ENCODE measurements at places on chromosomes 7 and 10.

- no peak for DNase-seq
Measured at GRCh38 chr7:150799741-150800580, at the start of gene TMEM176B. Gene TMEM176B, minus strand, starts transcription at chr7:150800364. Its CDS starts 3,795 bp downstream, at chr7:150796569.

DNA sequence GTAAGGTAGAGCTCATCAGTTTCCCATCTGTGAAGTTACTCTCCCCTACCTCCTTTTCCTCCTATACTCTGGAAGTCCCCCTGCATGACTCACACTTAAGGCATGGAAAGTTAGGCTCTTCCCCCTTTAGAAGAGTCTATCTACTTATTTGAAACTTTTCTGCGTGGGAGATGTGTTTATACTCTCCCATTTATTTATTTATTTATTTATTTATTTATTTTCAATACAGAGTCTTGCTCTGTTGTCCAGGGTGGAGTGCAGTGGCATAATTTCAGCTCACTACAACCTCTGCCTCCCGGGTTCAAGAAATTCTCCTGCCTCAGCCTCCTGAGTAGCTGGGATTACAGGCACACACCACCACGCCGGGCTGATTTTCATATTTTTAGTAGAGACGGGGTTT lies 107.5 kb upstream of the JCAD start:
- DNase-seq: no peak

DNA sequence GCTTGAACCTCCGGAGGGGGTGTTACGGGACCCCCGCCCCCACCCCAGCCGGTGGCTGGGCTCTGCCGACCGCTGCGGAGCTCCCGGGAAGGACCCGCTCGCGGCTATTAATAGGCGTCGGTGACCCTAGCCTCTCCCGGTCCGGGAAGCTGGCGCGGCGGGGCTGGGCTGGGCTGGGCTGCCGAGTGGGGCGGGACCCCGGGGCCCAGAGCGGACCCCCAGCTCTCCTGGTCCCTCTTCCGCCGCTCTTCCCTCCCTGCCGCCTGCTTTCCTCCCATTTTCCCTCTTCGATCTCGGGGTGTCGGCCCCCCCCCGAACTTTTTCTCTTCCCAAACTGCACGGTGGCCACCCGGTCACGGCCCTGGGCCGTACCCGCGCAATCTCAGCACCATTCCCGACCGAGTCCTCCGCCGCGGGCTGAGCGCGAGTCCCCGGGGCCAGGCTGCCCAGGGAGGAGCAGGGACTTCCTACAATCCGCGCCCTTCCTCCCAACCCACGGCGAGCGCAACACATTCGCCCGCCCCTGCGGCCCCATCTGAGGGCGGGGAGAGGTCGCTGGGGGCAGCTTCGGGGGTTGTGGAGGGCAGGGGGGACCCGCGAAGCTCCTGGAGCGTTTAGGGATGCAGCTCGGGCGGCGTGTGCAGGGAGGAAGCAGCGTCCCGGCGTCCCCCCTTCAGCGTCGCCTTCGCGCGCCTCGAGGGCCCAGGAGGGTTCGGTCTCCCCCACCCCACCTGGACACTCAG lies 3.1 kb upstream of the ELFN1 start:
- no peak for DNase-seq

- DNase-seq: no peak
Measured at GRCh38 chr10:47351899-47352815, 4.0 kb downstream of the RBP3 start.

DNA sequence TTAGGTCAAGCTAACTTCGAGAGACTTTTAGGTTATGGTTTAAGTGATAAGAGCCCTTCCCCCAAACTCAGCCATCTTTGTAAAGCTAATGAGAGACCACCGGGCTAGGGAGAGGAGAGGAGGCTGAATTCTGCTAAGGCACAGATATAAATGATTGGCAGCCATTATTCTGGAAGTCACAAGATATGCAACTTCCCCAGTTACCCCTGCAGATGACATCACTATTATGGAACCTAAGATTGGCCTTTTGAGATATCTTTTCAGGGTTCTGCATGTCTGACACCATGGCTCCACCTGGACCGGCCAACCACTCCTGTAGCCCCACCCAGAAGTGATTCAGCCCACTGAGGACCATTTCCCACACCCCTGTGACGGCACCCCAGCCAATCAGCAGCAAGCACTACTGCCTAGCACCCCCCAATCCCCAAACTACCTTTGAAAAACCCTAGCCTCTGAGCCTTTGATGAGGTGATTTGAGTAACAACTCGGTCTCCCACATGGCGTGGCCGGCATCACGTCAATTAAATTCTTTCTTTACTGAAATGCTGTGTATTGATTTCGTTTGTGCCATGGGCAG lies 14.4 kb downstream of the VIPR2 start:
- DNase-seq: no peak

- DNase-seq: no peak
Measured at GRCh38 chr7:45026984-45027773, 27.2 kb downstream of the CCM2 start.

- no peak for DNase-seq
Measured at GRCh38 chr10:77975086-77975666, 48.6 kb upstream of the DLG5 start.

- no peak for DNase-seq
Measured at GRCh38 chr7:156147104-156147503, 334.8 kb upstream of the SHH start.

GRCh38 chr10:130887170-130887569 lies 424.4 kb downstream of the TCERG1L start:
- no peak for DNase-seq

DNA sequence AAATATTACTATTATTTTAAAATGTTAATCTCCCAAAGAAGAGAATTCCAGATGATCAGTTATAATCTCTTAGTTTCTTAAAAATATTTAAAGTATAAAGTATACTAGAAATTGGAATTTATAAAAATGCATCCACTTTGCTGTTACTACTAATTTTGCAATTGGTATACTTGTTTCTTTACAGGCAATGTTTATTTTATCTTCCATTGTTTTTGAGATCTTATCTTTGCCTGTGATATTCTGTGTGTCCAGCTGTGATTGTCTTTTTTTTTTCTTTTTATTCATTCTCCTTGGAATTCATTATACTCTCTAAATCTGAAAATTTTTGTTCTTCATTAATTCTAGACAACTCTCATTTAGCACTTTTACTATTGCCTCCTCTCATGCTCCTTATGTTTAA lies 652.6 kb downstream of the TNS3 start:
- no peak for DNase-seq

GRCh38 chr7:117656806-117657205 lies 177.0 kb downstream of the CFTR start:
- no peak for DNase-seq

DNA sequence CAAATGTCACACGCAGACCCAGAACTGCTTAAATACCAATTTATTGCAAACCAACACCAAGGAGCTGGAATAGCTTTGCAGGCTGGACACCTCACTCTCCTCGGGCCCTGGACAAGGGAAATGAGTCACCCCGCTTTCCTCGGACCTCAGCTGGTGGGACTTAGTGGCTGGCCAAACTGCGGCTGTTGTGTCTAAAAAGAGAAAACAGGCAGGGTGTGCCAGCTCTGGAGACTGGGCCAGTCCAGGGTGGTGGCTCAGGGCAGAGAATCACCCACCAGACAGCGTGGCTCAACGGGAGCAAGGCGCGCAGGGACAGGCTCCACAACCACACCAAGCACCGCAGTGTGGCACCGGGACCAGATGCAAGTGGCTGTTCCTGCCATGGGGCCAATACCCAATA lies 58.2 kb upstream of the CAMK2B start:
- no peak for DNase-seq

GRCh38 chr7:27961255-27961654 lies 219.3 kb downstream of the JAZF1 start:
- no peak for DNase-seq

DNA sequence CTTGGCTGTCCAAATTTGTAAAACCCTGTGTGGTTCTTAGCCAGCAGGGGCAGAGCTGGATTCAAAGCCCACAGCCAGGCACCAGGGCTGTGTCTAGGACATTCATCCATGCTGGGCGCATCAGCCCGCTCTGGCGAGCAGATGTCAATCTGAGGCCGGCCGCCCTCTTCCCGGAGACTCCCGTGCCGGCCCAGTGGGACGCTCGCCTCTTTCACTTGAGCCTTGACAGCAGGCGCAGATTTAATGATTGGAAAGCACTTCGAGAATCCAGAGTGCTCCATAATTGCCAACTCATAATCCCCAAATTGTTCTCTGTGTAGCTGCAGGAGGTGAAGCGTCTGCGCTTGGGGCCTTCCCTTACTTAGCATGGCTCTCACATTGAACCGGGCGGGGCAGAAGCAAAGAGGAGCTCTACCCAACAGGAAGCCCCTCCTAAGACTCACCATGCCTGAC lies 36.7 kb downstream of the SLIT1 start:
- DNase-seq: no peak

DNA sequence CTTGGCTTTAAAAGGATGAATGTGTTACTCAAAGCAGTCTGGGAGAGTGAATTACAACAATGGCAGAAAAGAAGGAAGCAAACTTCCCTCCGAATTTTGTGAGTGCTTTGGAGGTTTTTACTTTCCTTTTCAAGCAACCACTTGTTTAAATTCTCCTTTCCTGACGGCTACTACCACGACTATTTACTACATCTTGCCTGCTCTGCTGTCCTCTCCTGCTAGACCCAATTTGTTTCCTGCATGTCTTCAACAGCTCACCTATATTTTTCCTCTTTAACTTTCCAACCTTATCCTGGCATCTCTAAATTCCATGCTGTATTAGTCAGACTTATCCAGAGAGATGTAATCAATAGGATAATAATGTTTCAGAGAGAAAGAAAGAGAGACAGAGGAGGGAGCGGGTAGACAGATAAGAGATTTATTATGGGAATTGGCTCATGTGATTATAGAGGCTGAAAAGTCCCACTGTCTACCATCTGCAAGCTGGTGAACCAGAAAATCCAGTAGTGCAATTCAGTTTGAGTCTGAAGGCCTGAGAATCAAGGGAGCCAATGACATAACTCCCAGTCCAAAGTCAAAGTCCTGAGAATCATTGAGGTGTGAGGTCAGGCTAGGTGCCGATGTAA lies 42.8 kb upstream of the SLC13A1 start:
- no peak for DNase-seq

- no peak for DNase-seq
Measured at GRCh38 chr10:25175527-25176420, 973 bp downstream of the GPR158 start.

DNA sequence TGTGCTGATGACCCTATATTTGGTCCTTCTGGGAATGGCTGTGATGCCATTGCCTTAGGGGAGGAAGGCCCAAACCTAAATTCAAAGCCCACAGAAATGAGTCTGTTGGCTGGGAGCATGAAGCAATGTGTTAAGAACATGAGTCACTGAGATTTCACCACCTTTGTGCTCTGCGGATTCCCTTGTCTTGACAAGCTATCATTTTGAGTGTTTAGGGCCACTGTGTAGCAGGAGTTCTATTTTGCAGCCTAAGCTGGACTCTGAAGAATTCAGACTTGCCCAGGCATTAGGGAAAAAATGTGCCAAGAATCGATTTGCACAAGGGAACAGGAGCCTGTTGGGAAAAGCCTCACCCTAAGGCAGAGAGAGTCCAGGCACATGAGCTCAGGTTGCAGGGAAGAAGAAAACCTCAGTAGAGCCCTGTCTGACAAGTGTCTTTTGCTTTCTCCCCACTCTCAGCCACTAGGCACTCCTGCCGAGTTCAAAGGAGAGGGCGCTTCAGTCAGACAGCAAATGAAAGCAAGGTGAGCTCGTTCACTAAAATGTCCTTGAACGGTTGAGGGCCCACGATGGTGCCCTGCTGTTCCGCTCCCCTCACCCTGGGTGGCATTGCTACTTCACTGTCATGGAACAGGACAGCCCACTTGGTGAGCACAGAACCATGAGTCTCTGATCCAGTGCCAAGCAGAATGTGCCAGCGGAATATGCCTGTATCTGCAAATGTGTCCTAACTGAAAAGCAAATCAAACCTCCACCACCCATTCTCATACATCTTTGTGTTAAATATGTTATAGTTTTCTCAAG lies 93.6 kb downstream of the PRLHR start:
- DNase-seq: no peak

DNA sequence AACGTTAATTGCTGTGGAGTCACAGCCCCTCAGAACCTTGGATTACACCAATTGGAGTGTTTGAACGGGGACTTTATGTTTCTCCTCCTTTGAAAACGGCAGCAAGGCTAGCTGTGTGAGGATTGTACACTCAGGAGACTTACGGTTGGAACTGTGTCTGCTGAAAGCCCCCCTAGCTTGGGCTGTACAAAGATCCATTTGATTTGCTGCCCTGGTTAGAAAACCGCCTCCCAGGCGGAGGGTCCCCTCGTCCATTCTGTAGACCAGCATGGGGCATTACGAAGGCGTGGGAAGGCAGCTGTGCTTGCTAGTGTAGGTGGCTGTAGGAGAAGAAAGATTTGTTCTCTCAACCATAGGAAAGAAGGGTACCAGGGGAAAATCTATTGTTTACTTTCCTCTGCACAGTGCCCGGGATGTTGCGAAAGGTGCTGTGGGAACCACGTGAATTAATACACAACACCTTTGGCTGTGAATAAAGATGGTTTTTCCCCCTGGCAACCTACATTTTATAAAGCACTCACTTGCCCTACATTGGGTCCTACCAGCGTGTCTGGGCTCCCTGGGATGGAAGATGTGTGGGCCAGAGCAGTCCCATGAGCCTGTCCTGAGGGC lies 73.4 kb upstream of the BTBD16 start:
- DNase-seq: no peak

All from activated CD8-positive, alpha-beta memory T cell treated with anti-CD3 and anti-CD28 coated beads, Interleukin-2, amount 50 U/mL, for 4 hours (primary cell).